ENCODE measurements at places on chromosomes 12 and 14. TPM values are rescaled to one million over a fixed set of nuclear protein-coding genes. Genes with fewer than 3 reads are reported as not detected.

- H3K27ac ChIP-seq: no peak overlapping the region
- H3K27me3 ChIP-seq: no peaks in the 10 kb centered on the region
- no peak overlapping the region for H3K4me3 ChIP-seq
- H3K36me3 ChIP-seq: no peaks in the 10 kb centered on the region
Observed at GRCh38 chr12:74849801-74850200, 312.2 kb downstream of the ATXN7L3B start.

The PHLDA1 gene
- total RNA-seq: 62.4 TPM

DNA sequence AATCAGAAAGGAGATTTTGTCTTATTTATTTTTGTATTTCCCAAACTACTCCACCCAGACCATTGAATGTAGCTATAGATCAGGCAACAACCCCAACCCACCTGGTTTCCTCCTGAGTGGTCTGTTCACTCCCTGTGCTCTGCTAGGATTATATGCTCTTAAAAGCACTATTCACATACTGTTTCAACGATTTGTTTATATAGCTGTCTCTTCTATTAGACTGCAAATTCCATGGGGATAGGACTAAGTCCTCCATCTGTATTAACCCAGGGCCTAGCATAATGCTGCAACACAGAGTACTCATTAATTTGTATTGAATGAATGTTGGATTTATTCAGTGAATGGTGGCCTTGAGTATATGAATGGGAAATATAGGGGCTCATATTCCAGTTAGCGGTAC, 307.6 kb downstream of the RAD51B start:
- H3K27ac ChIP-seq: no peak overlapping the region
- no peaks in the 10 kb centered on the region for H3K36me3 ChIP-seq
- no peaks in the 10 kb centered on the region for H3K4me1 ChIP-seq

The CAMKK2 gene
- total RNA-seq: 36.1 TPM

- no peak overlapping the region for H3K27ac ChIP-seq
- no peak overlapping the region for H3K4me3 ChIP-seq
- DNase-seq: no peak
- H3K4me1 ChIP-seq: no peaks in the 10 kb centered on the region
- H3K36me3 ChIP-seq: no peaks in the 10 kb centered on the region
- no peaks in the 10 kb centered on the region for H3K27me3 ChIP-seq
Observed at GRCh38 chr14:104385531-104386101, 193.9 kb upstream of the C14orf180 start.

DNA sequence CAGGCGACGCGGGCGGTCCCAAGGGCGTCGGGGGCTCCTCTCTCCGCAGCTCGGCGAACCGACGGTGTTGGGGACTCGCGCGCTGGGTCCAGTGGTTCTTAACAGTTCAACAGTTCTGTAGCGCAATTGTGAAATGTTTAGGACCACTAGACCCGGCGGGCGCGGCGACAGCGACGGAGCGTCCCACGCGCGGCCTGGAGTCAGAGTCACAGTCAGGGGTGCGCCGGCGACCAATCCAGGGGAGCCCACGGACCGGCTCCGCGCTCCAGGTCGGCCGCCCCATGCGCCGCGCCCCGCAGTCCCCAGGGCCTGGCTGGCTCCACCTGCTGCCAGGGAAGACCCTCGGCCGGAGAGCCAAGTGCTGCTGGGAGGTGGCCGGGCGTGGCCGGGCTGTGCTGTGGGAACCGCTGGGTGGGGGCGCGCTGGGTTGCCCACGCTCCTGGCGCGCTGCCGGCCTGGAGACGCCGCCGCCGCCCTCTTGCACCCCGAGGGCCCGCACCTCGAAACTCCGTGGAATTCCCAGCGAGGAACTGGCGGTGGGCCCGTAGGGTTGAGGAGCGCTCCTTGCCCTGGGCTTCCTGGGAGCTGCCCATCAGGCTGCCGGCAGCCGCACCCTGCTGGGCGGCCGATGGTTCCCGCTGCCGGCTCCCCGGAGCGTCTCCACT, 20.9 kb upstream of the KIF26A start:
- H3K36me3 ChIP-seq: no peaks in the 10 kb centered on the region
- DNase-seq: no peak
- H3K4me3 ChIP-seq: peak overlapping the region; percentile 59
- peaks cover 21% of the 10 kb centered on the region for H3K27me3 ChIP-seq
- H3K4me1 ChIP-seq: peaks cover 15% of the 10 kb centered on the region

The FLRT2 gene
- total RNA-seq: 4.8 TPM

GRCh38 chr12:56922031-56922430, 12.2 kb downstream of the SDR9C7 start:
- no peak overlapping the region for H3K4me3 ChIP-seq
- H3K27me3 ChIP-seq: no peaks in the 10 kb centered on the region
- no peaks in the 10 kb centered on the region for H3K4me1 ChIP-seq
- no peak for DNase-seq
- no peaks in the 10 kb centered on the region for H3K36me3 ChIP-seq

DNA sequence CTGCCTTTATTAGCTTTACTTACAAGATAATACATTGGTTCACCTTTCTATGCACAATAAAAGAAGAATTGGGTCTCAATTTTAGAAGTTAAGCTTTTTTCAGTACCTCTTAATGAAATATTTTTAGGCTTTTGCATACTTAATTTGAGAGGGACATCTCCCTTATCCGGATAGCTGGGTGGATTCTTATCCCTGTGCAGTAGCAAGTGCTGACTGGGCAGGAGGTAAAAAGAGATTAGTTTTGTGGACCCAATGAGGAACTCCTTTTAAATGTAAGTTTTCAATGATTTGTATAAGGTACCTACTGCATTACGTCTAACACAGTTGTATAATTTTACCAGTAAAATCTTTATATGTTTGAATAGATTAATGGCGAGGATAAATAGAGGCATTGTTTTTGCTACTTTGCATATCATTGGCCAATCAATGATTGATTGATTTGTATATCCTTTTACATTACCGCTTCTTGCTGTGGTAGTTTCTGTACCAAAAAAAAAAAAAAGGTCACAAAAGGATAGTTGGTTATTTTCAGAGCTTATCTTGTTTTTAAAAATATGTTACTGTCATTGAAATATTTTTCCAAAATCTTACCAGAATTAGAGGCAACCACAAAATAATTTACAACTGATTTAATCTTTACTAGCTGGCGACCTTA, 2.2 kb downstream of the CPSF6 start:
- no peaks in the 10 kb centered on the region for H3K36me3 ChIP-seq
- peak overlapping the region; percentile 84 for H3K4me3 ChIP-seq
- no peak overlapping the region for H3K27ac ChIP-seq
- H3K27me3 ChIP-seq: no peaks in the 10 kb centered on the region

DNA sequence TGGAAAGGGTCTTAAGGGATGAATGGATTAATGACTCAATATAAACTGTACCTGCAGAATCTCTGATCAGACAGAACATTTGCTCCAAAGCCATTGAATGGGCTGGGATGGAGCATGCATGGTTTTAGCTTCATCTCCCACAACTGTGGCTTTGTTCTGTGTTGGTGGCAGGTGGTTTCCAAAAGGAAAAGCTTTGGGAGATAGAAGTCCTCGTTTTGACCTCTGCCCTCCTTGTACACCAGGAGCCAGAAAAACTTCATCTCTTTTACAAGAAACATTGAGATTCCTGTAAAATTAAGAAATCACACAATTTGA, 39.5 kb downstream of the GPR65 start:
- peak overlapping the region; percentile 31 for H3K27ac ChIP-seq
- no peaks in the 10 kb centered on the region for H3K36me3 ChIP-seq
- DNase-seq: no peak
- no peak overlapping the region for H3K4me3 ChIP-seq
- H3K4me1 ChIP-seq: peaks cover 24% of the 10 kb centered on the region

The SLC35F4 gene
- not detected for total RNA-seq

- no peak overlapping the region for H3K27ac ChIP-seq
- no peaks in the 10 kb centered on the region for H3K36me3 ChIP-seq
- no peaks in the 10 kb centered on the region for H3K27me3 ChIP-seq
- no peak overlapping the region for H3K4me3 ChIP-seq
- DNase-seq: no peak
- peaks cover 6% of the 10 kb centered on the region for H3K4me1 ChIP-seq
Observed at GRCh38 chr12:82659343-82660207, 27.1 kb upstream of the TMTC2 start.

The CSRNP2 gene
- 12.5 TPM for total RNA-seq

DNA sequence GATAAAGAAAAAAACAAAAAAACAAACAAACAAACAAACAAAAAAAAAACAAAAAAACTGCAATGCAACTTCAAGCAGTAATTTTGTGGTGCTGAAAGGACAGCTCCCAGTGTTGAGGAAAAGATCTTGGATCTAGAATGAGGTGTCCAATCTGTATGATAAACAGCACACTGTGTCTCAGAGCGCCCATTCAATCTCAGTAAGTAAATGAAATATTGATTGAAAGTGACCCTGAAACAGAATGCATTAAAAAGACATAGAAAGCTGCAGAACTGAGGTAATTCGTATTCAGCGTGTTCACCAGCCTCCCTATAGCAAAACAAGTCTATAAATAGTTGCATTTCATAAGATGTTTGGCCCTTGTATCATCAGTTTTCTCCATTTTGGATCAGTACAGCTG, 153.0 kb downstream of the NOVA1 start:
- H3K4me1 ChIP-seq: no peaks in the 10 kb centered on the region
- no peak for DNase-seq
- H3K36me3 ChIP-seq: no peaks in the 10 kb centered on the region
- no peak overlapping the region for H3K27ac ChIP-seq
- no peaks in the 10 kb centered on the region for H3K27me3 ChIP-seq

The TPPP2 gene
- not detected for total RNA-seq

The RD3L gene
- total RNA-seq: not detected

DNA sequence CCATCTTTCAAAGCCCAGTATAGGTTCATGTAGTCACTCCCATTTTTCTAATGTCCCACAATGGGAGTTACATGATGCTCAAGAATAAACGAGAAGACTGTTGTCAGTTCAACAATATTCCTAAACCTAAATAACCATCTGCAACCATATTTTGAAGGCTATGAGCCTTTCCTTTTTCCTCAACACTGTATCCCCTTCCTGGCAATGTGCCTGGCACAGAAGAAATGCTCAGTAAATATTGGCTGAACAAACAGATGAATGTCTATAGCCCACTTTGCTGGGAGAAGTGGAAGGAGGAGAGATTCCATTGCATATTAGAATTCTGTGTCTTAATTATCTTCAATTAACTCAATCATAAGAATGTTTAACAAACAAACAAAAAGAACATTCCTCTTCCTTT, 6.1 kb downstream of the ARMH4 start:
- H3K36me3 ChIP-seq: no peaks in the 10 kb centered on the region
- no peak for DNase-seq
- peaks cover 10% of the 10 kb centered on the region for H3K27me3 ChIP-seq
- no peak overlapping the region for H3K27ac ChIP-seq
- H3K4me3 ChIP-seq: no peak overlapping the region

- H3K27me3 ChIP-seq: no peaks in the 10 kb centered on the region
- no peak overlapping the region for H3K4me3 ChIP-seq
- H3K27ac ChIP-seq: no peak overlapping the region
- H3K36me3 ChIP-seq: no peaks in the 10 kb centered on the region
- no peaks in the 10 kb centered on the region for H3K4me1 ChIP-seq
Observed at GRCh38 chr12:39989501-39989900, 116.4 kb downstream of the SLC2A13 start.

The NKX2-1 gene
- not detected for total RNA-seq

The CSRP2 gene
- total RNA-seq: 6.4 TPM

The TPH2 gene
- total RNA-seq: 0.37 TPM

DNA sequence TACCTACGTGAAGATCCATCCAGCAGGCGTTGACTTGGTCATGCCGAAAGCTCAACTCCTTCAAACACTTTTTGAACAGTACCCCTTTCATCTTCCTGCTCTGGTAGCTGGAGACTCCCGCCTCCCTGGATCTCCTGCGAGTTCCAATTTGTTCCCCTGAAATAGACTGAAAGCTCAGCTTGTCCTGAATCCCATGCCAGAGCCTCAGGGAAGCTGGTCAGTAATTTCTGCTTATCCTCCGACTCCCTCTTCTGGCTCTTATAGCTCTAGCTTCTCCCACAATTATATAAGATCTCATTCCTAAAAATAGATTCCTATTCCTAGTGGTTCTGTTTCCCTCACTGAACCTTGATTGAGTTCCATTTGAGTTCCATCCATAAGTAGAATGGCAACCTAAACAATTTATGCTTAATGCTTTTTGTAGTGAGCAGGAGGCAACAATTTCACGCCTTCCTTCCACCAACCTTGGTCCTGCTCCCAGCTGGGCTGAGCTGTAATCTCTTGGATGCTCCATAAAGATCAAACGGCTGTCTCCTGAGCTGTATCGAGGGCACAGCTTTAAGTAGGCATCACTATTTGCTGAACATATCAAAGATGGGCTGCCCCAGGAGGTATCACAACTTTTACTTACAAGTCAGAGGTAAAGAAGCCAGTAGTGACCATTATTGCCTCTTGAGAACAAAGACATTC, 8.0 kb upstream of the TMEM132C start:
- H3K4me1 ChIP-seq: no peaks in the 10 kb centered on the region
- no peak overlapping the region for H3K27ac ChIP-seq
- no peaks in the 10 kb centered on the region for H3K27me3 ChIP-seq
- DNase-seq: no peak
- H3K36me3 ChIP-seq: no peaks in the 10 kb centered on the region

- H3K27me3 ChIP-seq: no peaks in the 10 kb centered on the region
- no peak overlapping the region for H3K27ac ChIP-seq
- H3K36me3 ChIP-seq: no peaks in the 10 kb centered on the region
Observed at GRCh38 chr12:121764808-121765207, 28.7 kb downstream of the RHOF start.

The NANOG gene
- 0.18 TPM for total RNA-seq

DNA sequence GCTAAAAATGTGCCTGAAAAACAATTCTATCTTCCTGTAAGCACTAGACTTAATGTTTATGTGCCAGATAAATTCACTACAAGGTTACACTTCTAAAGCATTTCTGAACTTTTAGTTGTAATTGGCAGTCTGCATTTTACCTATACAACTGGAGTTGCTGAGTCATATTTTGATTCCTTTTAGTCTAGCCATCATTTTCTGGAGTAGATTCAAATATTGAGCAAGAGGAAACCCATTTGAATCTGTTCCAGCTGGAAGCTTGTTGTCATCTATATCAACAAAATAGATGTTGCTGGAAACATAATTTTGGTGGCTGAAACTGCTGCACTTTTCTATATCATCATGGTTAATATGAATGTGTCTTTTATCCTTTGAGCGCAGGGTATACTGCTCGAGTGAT, 122.2 kb upstream of the CCDC175 start:
- H3K27ac ChIP-seq: no peak overlapping the region
- H3K4me3 ChIP-seq: no peak overlapping the region
- DNase-seq: no peak
- no peaks in the 10 kb centered on the region for H3K36me3 ChIP-seq

The AJUBA gene
- not detected for total RNA-seq

The AQP6 gene
- 0.45 TPM for total RNA-seq

DNA sequence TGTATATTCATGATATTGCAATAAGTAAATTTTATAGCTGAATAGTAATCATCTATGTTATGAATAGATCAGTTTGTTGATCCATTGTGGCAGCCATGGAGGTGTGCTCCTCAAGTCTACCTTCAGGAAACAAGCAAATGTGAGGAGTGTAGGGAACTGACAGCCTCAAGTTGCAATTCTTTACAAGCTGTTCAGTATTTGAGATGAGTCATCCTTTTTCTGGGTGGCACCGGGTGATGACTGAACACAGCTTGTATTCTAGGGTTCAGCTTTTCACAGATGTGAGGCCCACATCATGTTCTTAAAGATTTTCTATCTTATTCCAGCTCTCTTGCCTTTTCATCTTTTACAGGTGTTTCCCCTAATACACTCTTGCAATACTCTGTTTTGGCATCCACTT, 452.4 kb downstream of the KCNH5 start:
- H3K27ac ChIP-seq: no peak overlapping the region

GRCh38 chr14:30998100-30998706, 27.2 kb upstream of the AP4S1 start:
- H3K27ac ChIP-seq: no peak overlapping the region
- DNase-seq: no peak
- H3K4me1 ChIP-seq: peaks cover 34% of the 10 kb centered on the region
- peaks cover 20% of the 10 kb centered on the region for H3K36me3 ChIP-seq
